EH (cell line): ENCODE measurements at places on chromosomes 16 and 17.
A peak's percentile ranks its signal among the peaks of the same experiment; 100 is the strongest.

DNA sequence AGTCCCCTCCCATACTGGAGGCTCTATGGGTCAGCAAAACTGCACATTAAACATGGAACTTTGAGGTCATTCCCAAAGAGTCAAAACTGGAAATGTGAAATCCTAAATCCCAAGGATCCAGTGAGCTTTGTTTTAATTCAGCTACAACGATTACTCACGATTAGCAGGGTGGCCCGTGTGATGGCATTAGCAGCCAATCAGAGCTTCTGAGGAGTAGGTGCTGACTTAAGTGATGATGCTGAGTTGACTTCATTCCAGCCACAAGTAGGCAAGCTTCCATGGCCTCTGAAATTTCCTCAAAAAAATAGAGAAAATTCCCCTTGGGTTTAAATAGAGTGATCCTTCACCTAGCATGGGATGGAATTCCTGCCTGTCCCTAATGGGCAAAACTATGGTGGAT is 28.1 kb upstream of the BEAN1 start:
- peak; percentile 12 for DNase-seq

GRCh38 chr17:81391293-81391935 is 3.8 kb upstream of the BAHCC1 start:
- no peak for DNase-seq

GRCh38 chr16:80028581-80029380 is 428.2 kb upstream of the MAF start:
- DNase-seq, result no peak

GRCh38 chr17:7580604-7581575 is 1.5 kb downstream of the CD68 start:
- no peak for DNase-seq

GRCh38 chr16:81521141-81521626 is 76.6 kb downstream of the CMIP start:
- no peak for DNase-seq

GRCh38 chr16:52740333-52740732 is 193.4 kb upstream of the TOX3 start:
- DNase-seq, result no peak

- DNase-seq, result peak; percentile 71
Observed at GRCh38 chr16:72241930-72242329, 70.0 kb upstream of the PMFBP1 start.

DNA sequence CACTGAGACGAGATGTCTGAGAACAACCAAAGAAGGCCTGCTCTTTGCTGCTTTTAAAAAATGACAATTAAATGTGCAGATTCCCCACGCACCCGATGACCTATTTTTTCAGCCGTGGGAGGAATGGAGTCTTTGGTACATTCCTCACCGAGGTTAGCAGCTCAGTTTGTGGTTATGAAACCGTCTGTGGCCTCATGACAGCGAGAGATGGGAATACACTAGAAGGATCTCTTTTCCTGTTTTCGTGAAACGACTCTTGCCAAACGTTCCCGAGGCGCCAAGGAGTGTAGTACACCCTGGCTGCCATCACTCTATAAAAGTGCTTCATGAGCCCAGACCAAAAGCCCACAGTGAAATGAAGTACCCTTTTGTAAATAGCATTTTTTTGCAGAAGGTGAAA is 87.8 kb downstream of the CRISPLD2 start:
- DNase-seq, result peak; percentile 73

DNA sequence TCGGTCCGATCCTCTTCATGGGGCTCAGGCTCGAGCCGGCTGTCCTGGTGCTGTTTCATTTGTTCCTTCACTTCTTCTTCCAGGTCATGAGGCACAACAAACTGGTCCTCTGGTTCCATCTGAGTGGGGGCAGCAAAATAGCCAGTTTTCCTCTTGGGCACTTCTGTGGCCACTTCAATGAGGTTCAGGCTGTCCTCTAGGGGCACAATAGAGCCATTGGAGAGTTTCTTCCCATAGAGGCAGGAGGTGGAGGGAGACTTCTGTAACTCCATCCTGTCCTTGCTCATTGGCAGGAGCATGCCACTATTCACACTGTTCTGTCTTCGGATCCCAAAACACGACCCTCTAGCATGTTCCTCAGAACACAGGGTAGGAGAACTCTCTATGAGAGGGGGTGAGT is 22.9 kb downstream of the MARVELD3 start:
- peak; percentile 22 for DNase-seq

GRCh38 chr16:2518823-2519710 is 1.1 kb upstream of the AMDHD2 start:
- DNase-seq, result no peak
